ENCODE measurements at places on chromosomes 3 and 15.
A peak's percentile ranks its signal among the peaks of the same experiment; 100 is the strongest.

- no peak for DNase-seq
These were observed 279.3 kb upstream of the CTNNB1 start for GRCh38 chr3:40920041-40920440.

- DNase-seq = no peak
These were observed 428.3 kb upstream of the ATP11B start for GRCh38 chr3:182364723-182365650.

GRCh38 chr3:176505878-176506621, 691.2 kb downstream of the TBL1XR1 start:
- DNase-seq = no peak

DNA sequence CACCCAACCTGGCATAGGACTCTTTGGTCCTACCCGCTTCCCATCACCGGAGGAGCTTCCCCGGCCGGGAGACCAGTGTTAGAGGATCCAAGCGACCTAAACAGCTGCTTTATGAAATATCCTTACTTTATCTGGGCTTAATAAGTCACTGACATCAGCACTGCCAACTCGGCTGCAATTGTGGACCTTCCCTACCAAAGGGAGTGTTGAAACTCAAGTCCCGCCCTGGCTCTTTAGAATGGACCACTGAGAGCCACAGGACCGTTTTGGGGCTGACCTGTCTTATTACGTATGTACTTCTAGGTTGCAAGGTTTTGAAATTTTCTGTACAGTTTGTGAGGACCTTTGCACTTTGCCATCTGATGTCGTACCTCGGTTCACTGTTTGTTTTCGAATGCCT, 761.2 kb upstream of the LMCD1 start:
- no peak for DNase-seq

- no peak for DNase-seq
These were observed 261.5 kb upstream of the TPM1 start for GRCh38 chr15:62781081-62781497.

DNA sequence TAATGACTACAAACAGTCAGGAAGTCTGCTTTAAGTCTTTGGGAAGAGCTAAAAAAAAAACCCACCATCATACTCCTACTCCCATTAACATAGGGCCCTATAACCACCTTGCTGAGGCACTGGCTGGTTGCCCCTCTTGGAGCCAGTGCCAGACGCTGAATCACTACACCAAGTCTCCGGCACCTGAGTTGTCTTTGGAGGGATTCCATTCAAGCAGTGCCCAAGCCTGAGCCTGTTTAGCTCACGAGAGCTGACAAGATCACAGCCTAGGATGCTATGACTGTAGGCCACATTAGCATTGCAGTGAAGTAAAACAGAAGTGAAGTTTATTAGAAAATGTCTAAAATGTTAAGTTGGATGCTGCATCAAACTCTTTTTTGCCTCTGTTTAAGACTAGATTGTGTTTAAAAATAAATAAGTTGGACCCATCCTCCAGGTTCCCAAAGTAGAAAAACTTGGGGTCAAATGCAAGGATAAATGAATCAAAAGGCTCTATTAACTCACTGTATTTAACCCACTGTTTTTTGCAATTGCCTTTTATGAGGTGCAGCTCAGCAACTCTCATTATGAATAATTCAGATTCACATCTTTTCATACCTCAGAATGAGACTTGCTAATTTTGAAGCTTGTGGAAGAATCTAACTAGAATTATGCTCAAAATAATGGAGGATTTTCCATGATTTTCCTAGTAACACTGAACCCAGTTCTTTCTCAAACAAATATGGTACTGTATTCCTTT, 461.9 kb downstream of the FOXP1 start:
- no peak for DNase-seq

DNA sequence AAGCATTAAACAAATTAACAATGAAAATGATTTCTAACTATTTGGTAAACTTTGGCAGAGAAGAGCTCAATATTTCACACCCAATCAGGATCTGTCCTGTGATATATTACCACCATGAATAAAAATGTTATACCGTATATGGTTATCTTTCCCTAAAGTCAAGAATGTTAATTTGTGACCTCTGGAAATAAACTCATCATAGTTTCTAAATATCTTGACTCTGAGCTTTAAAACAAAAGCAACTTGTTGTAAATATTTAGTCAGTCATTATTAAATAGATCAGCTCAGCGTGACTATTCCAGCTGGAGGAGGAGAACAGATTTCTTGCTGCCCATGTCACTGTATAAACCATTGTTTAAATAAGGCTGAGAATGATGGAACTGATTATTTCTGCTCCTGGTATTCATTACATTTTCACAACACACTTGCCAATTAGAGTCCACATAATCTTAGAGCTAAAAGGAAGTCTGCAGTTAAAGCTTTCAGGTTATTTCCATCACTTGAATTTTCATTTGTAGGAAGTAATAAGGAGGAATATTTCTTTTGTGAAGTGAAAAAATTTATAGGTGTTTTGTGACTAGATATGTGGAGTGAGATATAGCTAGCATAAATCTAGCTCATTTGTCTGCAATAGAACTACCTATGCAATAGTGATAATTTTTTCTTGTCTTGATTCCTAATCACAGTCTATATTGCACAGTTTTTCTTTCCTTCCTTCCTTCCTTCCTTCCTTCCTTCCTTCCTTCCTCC, 106.5 kb upstream of the P2RY1 start:
- DNase-seq = peak; percentile 36

- no peak for DNase-seq
These were observed 222.2 kb downstream of the THRB start for GRCh38 chr3:24272408-24272807.

- DNase-seq = no peak
These were observed 5.0 kb downstream of the CCNDBP1 start for GRCh38 chr15:43190178-43190577.

GRCh38 chr3:42970557-42970956, 8.6 kb upstream of the GASK1A start:
- no peak for DNase-seq

DNA sequence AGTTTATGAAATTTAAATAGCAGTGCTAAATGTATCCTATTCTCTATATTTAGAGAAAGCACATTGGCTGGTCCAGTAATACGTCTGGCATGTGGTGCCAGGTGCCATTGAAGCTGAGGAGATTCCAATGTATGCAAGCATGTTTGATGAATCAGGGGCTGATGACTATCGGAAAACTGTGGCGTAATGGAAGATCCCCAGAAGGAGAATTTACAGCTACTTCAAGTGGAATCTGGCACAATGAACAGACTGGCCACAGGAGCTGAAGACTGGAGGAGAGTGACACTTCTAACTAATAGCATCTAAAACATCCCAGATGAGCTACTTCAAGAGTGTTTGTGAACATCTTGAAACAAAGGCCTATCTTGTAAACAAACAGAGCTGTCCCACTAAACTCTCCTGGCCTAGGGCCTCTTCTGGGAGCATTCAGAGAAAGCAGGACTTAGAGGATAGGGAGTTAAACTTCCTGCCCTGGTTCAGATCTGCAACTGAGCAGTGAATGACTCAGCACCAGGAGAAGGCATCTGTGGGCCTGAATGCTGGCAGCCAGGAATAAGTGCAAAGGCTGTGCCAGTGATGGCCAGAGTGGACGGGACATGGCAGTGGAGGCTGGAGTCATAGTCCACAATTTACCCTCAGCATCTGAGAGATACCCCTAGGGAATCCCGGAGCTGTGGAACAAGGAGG, 15.2 kb upstream of the ACTC1 start:
- peak; percentile 98 for DNase-seq

GRCh38 chr15:61479613-61480012, 250.5 kb upstream of the RORA start:
- peak; percentile 34 for DNase-seq

GRCh38 chr15:38061856-38062649, 127.6 kb downstream of the TMCO5A start:
- no peak for DNase-seq

DNA sequence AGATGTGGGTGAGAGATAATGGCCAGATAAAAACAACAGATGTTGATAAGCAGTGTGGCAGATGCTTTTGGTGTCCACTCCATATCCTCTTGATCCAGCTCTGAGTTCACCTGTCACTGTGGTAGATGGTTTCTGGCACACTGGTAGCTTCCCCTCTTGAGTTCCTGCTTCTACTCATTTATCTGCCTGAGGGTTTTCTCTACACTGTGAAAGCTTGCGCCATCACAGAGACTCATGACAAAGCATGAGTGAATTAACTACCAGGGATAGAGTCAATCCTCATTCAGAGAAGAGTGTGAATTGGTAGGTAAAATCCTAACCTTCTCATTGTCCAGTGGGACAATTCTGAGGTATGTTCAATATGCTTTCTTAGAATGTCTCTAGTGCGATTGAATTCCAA, 50.0 kb upstream of the ARHGEF26 start:
- DNase-seq = no peak

DNA sequence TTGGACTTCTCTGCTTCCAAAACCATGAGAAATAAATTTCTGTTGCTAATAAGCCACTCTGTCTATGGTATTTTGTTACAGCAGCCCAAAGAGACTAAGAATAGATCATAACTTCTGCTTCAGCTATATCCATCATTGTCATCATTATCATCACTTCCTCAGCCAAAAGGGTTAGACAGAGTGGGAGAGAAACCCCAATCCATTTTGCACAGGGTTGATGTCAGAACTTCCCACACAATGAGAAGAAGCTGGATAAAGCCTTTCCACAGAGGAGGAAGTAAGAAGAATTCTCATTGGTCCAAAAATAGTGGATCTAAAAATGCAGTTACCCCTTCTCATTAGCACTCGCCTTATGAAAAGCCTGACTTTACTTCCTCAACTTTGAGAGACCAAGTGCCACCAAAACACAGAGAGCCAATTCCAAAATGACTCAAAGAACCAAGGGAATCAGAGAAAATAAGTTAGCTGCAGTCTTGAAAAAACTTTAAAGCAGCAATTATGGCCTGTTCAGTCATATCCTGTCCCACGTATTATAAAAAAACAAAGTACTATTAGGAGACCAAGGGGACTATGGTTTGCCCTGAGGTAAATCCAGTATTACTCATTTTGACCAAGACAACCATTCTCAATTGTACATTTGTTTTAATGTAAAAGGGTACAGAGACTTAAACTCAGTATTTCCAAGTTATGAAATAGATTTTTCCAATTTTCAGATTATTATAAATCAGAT, 80.2 kb downstream of the WNT5A start:
- DNase-seq = peak; percentile 64

DNA sequence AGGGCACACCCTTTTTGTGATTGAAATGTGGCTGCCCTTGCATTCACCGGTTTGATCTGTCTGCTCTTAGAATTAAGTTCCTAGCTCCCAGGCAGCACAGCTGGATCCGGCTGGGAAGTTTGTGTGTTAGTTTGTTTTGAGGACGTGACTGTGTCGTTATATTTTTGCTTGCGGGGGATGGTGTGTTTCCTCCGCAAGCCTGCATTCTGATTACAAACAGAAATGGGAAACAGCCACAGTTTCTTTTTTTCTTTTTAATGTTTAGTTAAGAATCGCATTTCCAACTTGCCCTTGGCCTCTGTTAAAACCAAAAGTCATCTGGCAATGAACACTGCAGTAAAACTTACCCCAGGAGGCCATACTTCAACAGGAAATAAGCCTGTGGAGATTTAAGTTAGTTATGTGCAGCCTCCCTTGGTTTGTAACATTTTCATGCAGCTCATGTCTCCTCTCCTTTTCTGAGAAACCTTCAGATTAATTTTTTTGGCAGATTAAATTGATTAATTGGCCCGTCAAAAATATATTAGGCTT, 888 bp downstream of the TMOD3 start:
- peak; percentile 55 for DNase-seq

DNA sequence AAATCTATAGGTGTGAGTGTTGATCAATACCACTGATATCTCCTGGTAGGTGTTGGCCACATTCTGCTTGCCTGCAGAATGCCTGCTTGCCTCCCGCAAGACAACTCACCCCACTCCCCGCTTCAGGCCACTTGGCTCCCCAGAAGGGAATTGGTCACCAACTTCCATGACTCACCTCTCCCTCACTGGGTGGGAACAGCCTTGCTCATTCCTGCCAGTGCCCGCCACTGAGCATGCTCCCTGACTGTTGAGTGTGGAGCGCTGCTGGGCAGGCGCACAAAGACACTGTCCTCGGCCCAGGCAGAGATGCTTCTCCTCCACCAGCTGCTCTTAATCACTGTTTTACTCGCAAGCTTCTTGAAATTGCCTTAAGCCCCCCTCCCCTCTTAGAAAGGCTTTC, 57.3 kb upstream of the PPP2R3A start:
- no peak for DNase-seq

- no peak for DNase-seq
These were observed 50.4 kb downstream of the TFDP2 start for GRCh38 chr3:142098964-142099363.

GRCh38 chr3:186746008-186746407, 28.8 kb downstream of the KNG1 start:
- DNase-seq = peak; percentile 64

All from foreskin fibroblast (primary cell).